ENCODE measurements at places on chromosomes 7 and 10.

DNA sequence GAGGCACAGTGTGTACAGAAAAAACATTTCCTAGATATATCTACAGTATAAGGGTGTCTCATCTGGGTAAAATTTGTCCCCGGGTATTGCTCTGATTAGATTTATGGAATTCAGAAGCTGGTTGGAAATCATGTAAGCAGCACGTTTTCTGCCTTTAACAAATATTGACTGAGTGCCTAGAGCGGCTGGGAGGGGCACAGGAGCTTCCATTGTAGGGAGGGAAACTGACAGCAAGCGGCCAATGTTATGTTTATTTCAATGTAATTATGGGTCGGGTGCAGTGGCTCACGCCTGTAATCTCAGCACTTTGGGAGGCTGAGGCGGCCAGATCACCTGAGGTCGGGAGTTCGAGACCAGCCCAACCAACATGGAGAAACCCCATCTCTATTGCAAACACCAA, 4.4 kb upstream of the RFC2 start:
- no peak for DNase-seq

- no peak for DNase-seq
Measured at GRCh38 chr7:78130446-78131215, 332.1 kb downstream of the PHTF2 start.

- DNase-seq = no peak
Measured at GRCh38 chr10:66394342-66395063, 531.3 kb upstream of the LRRTM3 start.

- DNase-seq = no peak
Measured at GRCh38 chr7:121985476-121986030, 112.6 kb downstream of the PTPRZ1 start.

GRCh38 chr7:29149036-29149435, 2.7 kb upstream of the CPVL start:
- DNase-seq = no peak

GRCh38 chr7:79563821-79564522, 110.5 kb upstream of the MAGI2 start:
- DNase-seq = no peak

- no peak for DNase-seq
Measured at GRCh38 chr7:13724977-13725566, 264.4 kb downstream of the ETV1 start.

DNA sequence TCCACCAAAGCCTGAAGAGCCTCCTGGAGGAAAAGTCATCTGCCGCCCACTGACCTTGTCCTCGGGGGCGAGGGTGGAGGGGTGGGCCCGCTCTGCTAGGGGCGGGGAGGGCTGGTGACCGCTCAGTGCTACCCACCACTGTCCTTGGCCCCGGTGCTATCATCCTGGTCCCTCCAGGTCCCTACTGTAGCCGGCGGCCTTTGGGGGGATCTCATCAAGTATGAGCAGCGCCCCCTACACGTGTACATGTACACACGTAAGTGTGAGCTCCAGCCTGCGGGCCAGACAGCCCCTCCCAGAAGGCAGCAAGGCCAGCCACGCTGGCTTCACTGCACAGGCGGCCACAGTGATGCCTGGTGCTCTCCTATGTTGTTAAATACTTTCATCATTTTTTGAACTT, 19.6 kb downstream of the TTYH3 start:
- DNase-seq = no peak

DNA sequence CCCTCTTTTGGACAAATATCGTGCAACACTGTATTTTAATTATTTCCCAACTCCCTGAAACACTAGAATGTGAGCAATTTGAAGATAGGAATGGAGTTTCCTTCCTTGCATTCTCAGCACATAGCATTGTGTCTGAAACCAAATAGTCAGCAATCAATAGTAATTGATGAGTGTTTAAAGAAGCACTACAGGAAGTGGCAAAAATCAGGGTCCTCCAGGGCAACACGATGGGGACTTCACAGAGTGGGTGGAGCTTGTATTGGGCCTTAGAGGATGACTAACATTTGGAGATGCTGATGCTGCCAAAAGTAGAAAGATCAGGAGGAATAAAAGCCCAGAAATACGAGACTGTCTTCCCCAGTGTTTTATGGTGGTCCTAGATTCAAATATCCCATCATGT, 94.9 kb downstream of the NPSR1 start:
- no peak for DNase-seq

Measured in CD4-positive, alpha-beta T cell treated with Interferon gamma for 1 hour (primary cell).